ENCODE measurements at places on chromosomes 6 and 20.

- no peak for DNase-seq
Observed at GRCh38 chr6:15870333-15871043, 207.7 kb upstream of the DTNBP1 start.

GRCh38 chr6:16474772-16475493 is 236.5 kb downstream of the GMPR start:
- DNase-seq: peak; percentile 12

- no peak for DNase-seq
Observed at GRCh38 chr20:61748376-61748775, 317.3 kb downstream of the TAF4 start.

- DNase-seq: no peak
Observed at GRCh38 chr6:73078908-73079610, 146.2 kb downstream of the KHDC1L start.

GRCh38 chr6:114690625-114691024 is 347.8 kb upstream of the HS3ST5 start:
- no peak for DNase-seq

DNA sequence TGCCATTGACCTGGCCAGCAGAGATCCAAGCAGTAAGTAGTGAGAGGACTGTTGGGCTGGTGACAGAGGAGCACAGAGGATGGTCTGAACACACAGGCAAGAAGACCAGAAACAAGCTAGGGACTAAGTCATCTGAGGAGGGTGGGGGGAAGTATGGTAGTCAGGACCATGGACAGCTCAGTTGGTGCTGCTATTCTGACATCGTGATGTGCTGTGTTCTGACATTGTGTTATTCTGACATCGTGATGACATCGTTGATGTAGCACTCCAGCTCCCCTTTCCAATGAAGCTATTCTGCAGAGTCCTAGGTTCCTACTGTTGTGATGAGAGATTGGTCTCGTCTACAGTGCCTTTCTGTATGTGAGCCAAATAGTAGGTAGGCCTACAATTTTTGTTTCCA is 28.7 kb downstream of the CFAP206 start:
- peak; percentile 18 for DNase-seq

- no peak for DNase-seq
Observed at GRCh38 chr6:13992417-13993055, 67.8 kb downstream of the RNF182 start.

DNA sequence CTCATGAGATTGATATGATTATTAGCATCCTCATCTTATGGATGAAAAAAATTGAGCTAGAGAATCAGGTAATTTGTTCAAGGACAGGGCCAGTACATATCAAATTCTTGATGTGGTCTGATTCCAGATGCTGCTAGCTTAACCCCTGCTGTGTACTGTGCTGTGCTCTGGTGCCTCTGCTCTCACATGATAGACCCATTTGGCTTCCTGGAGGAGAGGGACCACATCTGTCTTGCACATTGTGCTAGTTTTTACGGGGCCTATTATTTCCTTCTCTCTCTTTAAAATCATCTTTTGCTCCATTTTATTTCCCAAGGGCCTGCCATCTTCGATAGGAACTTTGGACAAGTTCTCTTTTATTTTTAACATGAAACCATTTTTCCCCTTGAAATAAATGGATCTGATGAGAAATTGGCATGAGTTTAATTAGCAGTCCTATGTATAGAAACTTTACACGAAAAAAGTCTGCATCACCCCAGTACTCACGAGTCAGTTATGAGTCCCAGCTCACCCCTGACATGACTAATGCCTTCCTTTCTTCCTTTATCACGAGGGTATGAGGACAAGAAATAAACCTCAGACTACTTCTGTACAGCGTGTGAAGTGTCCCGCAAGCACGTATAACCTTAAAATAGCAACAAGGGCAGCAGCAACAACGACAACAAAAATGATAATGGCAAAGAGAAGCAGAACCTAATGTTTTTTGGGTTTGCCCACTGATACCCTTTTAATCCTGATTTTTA is 26.5 kb downstream of the CD109 start:
- peak; percentile 13 for DNase-seq

Measured in CD4-positive, alpha-beta T cell treated with Interferon alpha-2 for 1 hour (primary cell).